B cell (primary cell): ENCODE measurements at places on chromosomes 16 and 17.

GRCh38 chr16:48637039-48637438, 27.1 kb upstream of the N4BP1 start:
- DNase-seq: no peak

GRCh38 chr16:4373909-4374742, 2.5 kb downstream of the VASN start:
- DNase-seq: no peak

- DNase-seq: peak; percentile 43
Measured at GRCh38 chr17:7295230-7296180, 1.1 kb upstream of the YBX2 start.

- no peak for DNase-seq
Measured at GRCh38 chr17:13725288-13725990, 123.7 kb upstream of the HS3ST3A1 start.

GRCh38 chr17:78106211-78106610, 22.3 kb downstream of the TMC6 start:
- DNase-seq: no peak

GRCh38 chr16:51119973-51120729, 30.9 kb downstream of the SALL1 start:
- no peak for DNase-seq

DNA sequence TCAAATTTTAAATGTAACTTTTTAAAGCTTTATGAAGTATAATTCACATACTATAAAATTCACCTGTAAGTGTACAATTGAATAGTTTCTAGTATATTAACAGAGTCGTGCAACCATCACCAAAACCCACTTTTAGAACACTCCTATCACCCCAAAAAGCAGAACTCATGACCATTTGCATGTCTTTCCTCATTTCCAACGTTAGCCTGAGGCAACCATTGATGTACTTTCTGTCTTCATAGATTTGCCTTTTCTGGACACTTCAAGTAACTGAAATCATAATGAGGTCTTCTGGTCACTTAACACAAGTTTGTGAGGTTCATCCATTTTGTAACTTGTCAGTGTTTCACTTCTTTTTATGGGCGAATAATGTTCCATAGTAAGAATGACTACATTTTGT, 33.2 kb downstream of the METTL16 start:
- DNase-seq: no peak

GRCh38 chr16:31706925-31707324, 166.7 kb upstream of the ZNF267 start:
- no peak for DNase-seq

- DNase-seq: no peak
Measured at GRCh38 chr17:15307710-15308111, 33.7 kb downstream of the TEKT3 start.

- no peak for DNase-seq
Measured at GRCh38 chr17:80133626-80133970, 13.3 kb downstream of the EIF4A3 start.

DNA sequence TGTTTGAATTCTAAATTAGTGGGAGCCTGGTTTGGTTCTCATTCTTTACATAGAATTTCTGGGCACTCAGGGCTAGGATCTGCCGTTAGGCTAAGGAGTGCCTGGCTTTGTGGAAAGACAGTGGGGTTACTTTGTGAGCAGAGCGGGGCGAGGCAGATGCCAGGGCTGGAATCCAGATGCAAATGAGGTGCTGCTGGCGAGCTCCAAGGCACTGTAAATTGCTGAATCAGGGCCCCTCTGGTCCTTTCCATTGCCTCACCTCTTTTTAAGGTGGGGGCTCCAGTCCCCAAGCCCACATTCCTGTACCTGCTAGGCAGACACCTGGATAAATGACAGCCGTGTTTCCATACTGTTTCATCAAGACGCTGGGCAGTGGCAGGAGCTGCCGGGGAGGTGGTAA, 33.8 kb downstream of the PIPOX start:
- no peak for DNase-seq

DNA sequence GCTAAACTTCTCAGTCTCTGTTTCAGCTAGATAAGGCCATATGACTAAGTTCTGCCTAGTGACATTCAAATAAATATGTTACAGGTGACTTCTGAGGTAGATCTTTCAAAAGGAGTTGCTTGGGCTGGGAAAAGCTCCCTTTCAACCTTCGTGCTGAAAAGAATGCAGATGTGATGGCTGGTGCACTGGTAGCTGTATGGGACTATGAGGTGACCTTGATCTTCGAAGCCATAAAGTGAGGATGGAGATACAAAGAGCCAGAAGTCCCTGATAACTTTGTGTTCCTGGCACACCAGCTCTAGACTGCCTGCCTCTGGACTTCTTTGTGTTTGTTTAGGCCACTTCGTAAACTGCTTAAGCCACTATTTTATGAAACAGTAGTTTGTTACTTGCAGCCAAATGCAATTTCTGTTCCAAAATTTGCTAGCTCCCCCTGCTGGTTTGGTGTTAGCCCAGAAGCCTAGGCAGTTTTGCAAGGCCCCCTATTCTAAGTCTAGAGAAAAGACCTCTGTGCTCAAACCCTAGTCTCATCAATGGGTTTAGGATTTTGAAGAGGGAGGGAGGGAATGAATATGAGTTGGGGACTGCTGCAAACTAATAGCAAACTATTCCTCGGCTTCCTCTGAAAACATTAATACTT, 23.3 kb upstream of the ERCC4 start:
- DNase-seq: no peak

- DNase-seq: no peak
Measured at GRCh38 chr17:72273289-72274056, 152.7 kb downstream of the SOX9 start.

- DNase-seq: no peak
Measured at GRCh38 chr16:48276102-48276501, 28.8 kb upstream of the ABCC11 start.

DNA sequence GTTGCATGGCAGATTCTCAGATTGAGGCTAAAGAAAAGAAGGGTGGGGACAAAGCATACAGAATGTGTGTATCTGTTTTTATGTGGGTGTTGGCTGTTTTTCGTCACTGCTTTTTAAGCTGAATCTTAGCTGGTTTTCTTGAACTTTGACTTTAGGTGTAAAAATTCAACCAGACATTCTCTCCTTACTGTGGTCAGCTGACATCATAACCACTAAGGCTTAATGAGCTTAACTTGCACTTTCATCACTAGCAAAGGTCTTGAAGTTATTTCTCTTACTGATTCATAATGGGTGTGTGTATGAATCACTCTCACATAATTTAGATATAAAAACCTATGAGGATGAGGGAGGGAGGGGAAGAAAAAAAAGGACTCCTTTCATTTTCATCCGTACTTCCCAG, 4.0 kb upstream of the CDC6 start:
- DNase-seq: no peak

- DNase-seq: no peak
Measured at GRCh38 chr17:9982159-9982558, 77.1 kb upstream of the RCVRN start.

- no peak for DNase-seq
Measured at GRCh38 chr16:69471121-69471520, 46.7 kb downstream of the CYB5B start.

- no peak for DNase-seq
Measured at GRCh38 chr17:57657211-57657610, 87.9 kb downstream of the CCDC182 start.

DNA sequence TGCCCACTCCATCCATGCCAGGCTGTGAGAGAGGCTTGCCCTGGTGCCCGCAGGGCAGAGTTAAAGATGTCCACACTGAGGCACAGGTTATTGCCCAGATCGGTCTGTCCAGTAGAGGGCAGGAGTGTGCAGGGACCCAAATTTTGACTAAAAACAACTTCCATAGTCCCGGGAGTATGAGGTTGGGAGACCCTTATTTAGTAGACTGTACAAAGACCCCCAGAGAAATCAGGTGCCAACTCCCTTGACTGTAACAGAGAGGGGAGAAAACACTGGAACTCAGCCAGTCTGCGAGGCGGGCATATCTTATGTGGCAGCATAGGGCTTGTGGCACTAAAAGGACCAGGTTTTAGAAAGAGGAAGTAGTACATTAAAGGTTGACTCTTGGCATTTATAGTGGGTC, 43.4 kb downstream of the HNF1B start:
- DNase-seq: peak; percentile 76

- no peak for DNase-seq
Measured at GRCh38 chr16:81551151-81551808, 106.7 kb downstream of the CMIP start.

DNA sequence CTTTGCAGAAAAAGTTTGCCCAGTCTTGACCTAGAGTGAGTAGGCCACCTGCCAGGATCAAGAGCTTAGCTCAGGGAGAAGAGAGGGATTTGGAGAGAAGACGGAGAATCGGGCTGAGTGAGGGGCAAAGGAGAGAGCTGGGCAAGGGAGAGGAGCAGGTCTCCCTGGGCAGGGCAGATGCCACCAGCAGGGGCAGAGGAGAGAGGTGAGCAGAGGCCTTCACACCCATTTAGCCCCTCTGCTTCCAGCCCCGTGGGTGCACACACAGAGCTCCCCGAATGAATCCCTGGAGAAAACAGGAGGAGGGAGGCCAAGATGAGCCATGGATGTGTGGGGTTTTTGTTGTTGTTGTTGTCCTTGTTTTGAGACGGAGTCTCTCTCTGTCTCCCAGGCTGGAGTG, 29.2 kb downstream of the TBX4 start:
- DNase-seq: no peak

GRCh38 chr17:1398931-1399678, 917 bp downstream of the YWHAE start:
- DNase-seq: no peak

DNA sequence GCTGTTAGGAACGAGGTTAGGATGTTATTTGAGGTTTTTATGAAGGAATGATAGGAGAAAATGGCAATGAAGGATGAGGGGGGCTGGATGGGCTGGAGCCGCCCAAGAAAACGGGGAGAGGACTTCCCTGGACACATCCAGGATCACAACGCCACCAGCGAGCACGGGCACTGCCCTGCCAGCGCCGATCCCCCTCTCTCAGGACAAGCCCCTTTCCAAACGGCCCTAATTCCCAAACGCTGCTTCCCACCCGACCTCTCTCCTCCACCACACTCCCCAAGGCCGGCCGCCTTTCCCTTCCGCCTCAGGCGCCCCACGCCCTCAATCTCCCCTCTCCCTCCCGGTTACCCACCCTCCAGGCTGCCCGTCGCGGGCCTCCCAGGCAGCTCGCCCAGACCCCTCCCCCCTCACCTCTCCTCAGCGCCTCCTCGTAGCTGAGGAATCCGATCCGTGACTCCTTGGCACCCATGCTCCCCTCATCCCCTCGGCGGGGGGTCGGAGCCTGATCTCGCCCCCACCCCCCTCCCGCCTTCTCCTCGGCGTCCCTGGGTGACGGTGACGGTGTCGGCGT, 377 bp downstream of the USP32 start:
- DNase-seq: no peak

DNA sequence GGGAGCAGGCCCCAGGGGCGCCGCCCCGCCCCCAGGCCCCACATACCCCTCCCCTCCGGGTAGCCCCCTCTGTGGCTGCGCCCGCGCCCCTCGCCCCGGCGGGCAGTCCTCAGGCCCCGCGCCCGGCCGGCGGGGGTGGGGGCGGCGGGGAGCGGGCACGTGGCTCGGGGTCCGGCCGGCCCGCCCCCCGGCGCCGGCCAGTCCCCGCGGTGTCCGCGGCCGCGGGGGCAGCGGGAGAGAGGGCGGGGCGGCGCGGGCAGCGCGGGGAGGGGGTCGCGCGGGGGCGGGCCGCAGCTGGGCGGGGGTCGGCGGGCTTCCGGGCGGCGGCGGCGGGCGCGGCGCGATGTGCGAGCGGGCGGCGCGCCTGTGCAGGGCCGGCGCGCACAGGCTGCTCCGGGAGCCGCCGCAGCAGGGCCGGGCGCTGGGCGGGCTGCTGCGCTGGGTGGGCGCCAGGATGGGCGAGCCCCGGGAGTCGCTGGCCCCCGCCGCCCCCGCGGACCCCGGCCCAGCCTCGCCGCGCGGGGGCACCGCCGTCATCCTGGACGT, 335 bp downstream of the NECAB2 start:
- no peak for DNase-seq

GRCh38 chr16:76713191-76713590, 436.0 kb downstream of the CNTNAP4 start:
- no peak for DNase-seq

DNA sequence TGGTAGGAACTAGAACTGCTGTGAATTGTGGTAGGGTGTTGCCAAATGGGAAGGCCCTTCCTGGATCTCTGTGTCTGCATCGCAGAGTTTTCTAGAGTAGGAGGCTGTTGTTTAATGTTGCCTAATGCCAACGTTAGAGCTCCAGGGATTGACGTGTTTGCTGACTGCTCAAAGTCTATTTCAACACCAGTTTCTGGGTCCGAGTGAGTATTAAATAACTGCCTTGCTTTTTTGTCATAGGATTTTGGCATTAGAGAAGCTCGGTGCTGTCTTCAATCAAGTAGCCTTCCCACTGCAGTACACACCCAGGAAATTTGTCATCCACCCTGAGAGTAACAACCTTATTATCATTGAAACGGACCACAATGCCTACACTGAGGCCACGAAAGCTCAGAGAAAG, 40.0 kb downstream of the SF3B3 start:
- DNase-seq: no peak

GRCh38 chr16:11179574-11179973, 76.4 kb downstream of the SOCS1 start:
- no peak for DNase-seq

DNA sequence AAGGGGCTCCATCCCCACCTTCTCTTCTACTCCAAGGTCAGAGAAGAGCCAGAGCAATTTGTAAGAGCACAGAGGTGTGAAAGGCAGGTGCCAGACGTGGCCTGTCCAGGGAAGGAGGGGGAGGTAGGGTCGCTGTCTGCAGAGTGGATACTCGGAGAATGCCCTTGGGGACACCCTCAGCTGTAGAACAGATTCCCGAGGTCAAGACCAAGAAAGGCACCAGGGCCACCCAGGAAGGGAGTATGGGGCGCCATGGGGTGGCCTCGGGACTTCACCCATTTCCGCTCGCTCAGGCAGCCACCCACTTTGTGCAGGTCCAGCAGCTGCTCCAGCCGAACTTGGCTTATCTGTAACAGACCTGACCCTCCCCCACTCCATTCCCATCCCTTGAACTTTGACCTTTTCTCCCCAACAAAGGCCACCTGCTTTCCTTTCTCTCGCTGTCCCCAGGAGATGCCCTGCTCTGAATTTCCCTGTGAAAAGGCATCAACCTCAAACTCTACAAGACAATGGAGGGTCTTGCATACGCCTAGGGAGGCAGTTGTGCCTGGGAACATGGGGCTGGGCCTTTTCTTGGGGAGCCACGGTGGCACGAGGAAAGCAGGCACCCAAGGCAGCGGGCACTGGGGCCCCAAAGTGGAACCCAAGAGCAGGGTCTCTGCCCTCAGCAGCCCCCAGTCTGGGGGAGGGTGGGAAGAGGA, 11.3 kb upstream of the AXIN2 start:
- DNase-seq: no peak

DNA sequence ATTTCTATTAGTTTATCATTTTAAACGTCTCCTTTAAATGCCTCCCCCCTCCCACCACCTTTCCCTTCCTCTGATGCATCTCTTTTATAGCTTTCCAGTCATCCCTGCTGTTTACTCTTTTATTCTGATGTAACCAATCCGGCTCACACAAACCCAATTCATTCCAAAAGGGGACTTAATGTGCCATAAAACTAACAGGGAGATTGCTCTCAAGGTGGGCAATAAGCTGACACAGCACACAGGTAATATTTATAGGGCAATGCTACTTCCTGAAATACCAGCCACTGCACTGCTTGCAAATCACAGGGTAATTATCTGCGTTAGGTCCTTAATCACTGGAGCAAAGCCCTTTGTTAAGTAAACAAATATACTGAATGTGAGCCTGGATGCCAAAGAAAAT, 23.3 kb upstream of the CA10 start:
- DNase-seq: no peak
